Dermis blood vessel endothelial cell (primary cell): ENCODE measurements at places on chromosomes 11 and 22. TPM values are rescaled to one million over a fixed set of nuclear protein-coding genes. Genes with fewer than 3 reads are reported as not detected.

- DNase-seq, result no peak
Observed at GRCh38 chr11:120513436-120514315, 2.1 kb downstream of the GRIK4 start.

GRCh38 chr11:75969626-75970308 is 154.8 kb downstream of the UVRAG start:
- DNase-seq, result no peak

GRCh38 chr11:114892381-114893197 is 214.3 kb downstream of the NXPE2 start:
- no peak for DNase-seq

SLC1A2 gene
- total RNA-seq, result not detected in 2 replicates

DNA sequence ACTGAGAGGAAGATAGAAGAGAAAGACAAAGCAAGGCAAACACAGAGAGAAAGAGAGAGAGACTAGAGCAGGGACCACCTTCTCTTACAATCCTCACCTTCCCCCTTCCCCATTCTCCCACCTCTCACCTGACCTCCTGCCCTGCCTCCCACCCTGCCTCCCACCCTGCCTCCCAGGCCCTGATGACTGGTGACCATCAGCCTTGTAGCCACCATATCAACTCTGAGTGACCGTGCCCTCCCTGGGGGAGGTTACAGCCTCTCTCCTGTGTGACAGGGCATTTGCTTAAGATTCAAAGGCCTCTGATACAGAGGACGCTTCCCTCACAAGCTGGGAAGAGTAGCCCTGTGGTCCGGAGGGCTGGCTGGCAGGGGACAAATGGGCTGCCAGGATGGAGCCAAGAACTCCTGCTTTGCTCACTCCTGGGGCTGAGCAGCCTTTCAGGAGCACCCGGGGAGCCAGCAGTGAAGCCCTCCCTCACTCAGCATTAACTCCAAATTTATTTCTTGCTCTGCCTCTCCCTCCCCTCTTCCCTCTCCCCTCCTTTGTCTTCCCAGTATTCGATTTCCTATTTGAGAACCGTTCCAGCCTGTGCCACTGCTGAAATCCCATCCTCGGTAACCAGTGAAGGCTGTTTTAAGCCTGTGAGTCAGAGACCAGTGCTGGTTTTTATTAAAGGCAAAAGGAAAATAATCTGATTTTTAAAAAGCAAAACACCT is 125.2 kb upstream of the SYT13 start:
- no peak for DNase-seq

- no peak for DNase-seq
Observed at GRCh38 chr22:44869196-44869595, 116.8 kb downstream of the ARHGAP8 start.

- peak; percentile 64 for DNase-seq
Observed at GRCh38 chr11:46391578-46392420, at the start of gene CHRM4. Gene CHRM4, minus strand, starts transcription at chr11:46391776. Its CDS starts 5,219 bp downstream, at chr11:46386557.

- no peak for DNase-seq
Observed at GRCh38 chr22:27576413-27576812, 225.1 kb downstream of the MN1 start.

TRIM51G gene
- total RNA-seq, result not detected in 2 replicates

GRCh38 chr11:37558619-37559210 is 960.7 kb upstream of the RAG2 start:
- DNase-seq, result no peak

DNA sequence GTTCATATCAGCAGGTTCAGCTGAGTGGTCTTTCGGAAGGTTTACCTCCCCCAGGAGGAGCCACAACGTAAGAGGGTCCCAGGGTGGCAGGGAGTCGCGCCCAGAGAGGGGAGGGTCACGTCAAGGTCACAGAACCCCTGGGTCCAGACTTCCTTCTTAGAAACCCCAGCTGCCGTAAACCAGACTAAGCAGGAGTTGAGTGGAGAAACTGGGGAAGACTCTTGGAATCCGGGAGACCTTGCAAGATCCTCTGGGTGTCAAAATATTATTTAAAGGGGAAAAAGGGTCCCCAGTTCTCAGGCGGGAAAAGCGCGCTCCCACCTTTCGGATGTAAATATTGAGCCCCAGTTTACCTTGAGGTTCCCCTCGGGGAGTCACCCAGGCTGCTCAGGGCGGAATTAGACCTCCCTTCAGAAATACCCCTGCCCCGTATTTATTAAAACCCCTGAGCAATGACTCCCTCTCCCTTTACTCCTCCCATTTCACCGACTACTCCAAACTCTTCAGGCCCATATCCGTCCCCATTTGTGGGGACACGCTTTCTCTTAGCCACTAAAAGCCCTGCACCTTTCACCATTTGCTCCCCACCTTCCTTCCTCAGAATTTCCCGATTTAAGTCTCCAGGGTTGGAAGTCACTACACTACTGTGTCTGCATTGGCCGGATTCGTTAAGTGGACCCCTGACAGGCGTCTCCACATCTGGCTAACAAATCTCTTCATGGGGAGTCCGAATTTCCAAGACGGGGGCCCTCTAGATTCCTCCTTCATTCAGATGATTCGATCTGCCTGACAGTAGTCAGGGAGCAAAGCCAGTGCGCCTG is 4.2 kb downstream of the SLC17A6 start:
- DNase-seq, result no peak

HBB gene
- total RNA-seq, result not detected in 2 replicates

NRIP3 gene
- total RNA-seq, result 1.2 and 2.0 TPM in 2 replicates

CRYBB2 gene
- not detected in 2 replicates for total RNA-seq
